ENCODE measurements at places on chromosomes 1 and 21.
A peak's percentile ranks its signal among the peaks of the same experiment; 100 is the strongest.

GRCh38 chr1:19139711-19140110, 70.4 kb downstream of the UBR4 start:
- no peak for DNase-seq

GRCh38 chr21:15592271-15592860, 137.4 kb upstream of the USP25 start:
- peak; percentile 26 for DNase-seq

DNA sequence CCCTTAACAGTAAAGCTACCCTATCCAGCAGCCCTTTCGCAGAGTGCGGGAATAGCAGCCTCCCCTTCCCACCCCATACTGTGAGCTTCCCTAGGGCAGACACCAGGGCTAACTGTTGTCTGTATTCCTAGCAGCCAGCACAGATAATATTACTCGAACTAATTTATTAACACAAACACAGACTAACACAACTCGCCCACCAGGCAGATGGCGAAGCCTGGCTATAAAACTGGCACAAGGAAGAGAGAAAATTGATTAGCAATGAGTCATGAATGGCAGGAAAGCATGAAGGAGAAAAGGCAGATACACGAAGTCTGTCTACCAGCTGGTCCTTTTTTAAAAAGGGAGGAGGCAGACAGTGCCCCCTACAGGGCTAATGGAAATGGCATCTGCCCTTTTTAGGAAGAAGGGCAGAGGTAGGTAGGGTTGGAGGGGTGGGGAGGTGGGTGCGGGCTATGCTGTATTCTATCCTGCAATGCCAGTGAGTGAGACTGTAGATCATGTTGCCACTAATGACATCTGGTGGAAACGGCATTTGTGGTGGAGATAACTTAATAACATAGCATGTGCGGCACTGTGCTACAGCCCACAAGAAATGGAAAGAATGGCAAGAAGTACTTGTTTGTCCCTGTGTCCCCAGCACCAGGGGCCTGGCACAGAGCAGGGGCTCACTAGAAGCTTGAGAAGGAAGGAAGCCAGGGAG, 30.6 kb upstream of the CTPS1 start:
- DNase-seq: no peak

DNA sequence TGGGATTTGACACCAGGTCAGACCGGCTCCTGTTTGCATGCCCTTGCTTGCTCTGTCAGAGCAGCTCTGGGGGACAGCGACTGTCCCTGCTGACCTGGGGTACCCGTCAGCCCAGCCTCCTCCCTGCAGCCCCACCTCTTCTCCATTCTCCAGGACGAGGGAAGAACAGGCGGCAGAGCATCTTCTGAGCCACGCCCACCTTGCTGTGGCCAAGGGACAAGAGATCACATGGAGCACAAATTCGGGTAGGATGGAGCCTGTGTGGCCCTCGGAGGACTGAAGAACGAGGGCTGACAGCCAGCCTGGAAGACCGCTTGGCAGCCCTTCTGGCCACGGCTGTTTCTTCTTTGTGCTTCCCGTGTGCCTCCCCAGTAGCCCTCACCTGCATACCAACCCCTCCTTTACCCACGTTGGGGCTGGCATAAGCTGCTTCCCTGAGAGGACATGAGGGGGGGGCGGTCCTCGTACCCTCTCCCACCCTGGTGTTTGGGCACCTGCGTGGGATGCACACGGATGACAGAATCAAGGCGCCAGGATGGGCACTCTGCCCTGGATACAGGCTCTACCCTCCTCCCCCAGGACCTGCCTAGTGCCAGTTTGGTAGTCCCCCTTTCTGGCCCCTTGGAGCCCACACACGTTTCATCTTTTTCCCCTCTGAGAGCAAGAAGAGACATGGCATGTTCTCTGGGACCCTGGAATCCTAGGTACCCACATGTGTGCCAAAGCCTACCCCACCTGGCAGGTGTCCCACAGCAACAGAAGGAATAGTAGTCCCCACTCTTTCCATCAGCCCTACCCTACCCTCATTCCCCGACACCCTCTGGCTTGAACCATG, 26.9 kb downstream of the CDK18 start:
- no peak for DNase-seq

DNA sequence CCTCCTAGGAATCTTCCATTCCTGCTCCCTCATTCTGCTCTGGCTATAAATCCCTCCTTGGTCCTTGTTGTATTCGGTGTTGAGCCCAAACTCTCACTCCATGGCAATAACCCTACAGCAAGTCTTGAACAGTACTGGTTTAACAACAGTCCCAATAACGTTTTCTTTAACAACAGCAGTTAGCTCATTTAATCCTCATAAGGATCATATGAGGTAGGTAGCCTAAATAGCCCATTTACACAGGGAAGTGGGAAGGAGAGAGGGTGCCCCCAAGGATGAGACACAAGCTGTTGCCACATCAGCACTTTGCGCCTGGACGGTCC, 444 bp upstream of the AGTRAP start:
- no peak for DNase-seq

DNA sequence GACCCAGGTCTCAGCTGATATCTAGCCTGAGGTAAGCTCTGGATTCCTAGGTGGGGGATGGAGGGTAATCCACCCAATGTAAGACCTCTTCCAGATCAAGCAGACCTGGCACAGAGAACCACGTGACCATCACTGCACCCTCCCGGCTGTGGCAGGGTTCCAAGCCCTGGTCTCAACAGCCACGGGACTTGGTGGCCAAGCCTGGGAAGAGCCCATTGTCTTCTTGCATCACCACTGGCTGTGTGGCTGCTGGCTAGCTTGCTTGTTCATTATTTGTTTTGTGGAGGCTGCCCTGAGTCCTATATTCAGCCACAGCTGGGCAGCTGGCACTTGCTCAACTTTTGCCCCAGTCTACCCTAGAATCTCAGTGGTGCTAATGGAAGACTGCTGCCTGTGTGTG, 24.1 kb upstream of the NFASC start:
- peak; percentile 12 for DNase-seq

GRCh38 chr1:66729119-66729518, 23.1 kb upstream of the DYNLT5 start:
- no peak for DNase-seq

GRCh38 chr1:37878071-37878470, 18.7 kb upstream of the MTF1 start:
- DNase-seq: no peak

- DNase-seq: peak; percentile 30
Observed at GRCh38 chr1:17922833-17923232, 167.7 kb downstream of the ACTL8 start.

DNA sequence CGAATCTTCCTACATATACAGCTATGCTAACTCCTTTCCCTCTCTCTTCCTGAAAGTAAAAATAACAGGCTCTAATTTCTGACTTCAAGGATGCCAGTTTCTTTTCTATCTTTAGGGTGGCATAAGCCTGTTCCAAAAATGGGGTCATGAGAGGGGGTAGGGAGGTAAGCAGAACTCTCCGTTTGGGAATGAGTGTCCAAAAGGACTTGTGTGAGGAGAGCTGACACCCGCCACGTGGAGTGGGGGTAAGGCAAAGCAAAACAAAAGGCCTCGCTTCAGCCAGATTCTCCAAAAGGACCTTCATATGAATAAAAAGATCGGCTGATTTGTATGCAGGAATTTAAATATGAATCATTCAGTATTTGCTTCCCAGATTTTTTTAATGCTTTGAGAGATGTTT, 28.6 kb downstream of the PLPPR4 start:
- DNase-seq: no peak

DNA sequence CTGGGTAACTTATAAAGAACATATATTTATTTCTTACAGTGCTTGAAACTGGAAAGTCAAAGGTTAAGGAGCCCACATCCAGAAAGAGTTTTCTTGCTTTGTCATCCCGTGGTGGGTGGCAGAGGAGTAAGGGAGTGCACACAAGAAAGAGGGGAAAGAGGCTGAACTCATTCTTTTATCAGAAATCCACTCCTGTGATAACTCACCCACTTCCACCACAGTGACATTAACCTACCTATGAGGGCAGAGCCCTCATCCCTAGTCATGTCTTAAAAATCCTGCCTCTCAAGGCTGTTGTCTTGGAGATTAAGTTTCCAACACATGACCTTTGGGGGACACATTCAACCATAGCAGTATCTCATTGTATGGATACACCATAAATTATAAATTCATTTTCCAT, 32.5 kb upstream of the RGS4 start:
- no peak for DNase-seq

GRCh38 chr1:211634931-211635330, 40.5 kb downstream of the NEK2 start:
- DNase-seq: no peak

DNA sequence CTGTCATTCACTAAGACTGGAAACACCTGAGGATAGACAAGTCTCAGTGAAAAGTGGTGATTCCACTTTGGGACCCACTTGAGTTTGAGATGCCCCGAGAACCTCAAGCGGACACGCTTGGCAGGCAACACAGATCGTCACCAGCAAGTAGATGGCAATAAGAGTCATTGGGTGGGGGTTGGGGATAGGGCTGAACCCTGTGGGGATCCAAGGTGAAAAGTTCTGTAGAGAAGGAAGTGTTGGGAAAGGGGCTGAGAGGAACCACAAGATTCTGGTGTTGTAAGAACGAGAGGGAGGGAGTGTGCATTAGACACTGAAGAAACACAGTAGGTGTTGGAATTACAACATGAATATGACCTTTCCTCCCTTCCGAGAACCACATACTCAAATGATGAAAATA, 45.4 kb upstream of the TDRD10 start:
- DNase-seq: no peak

GRCh38 chr1:232533328-232533727, 96.6 kb downstream of the SIPA1L2 start:
- DNase-seq: no peak

DNA sequence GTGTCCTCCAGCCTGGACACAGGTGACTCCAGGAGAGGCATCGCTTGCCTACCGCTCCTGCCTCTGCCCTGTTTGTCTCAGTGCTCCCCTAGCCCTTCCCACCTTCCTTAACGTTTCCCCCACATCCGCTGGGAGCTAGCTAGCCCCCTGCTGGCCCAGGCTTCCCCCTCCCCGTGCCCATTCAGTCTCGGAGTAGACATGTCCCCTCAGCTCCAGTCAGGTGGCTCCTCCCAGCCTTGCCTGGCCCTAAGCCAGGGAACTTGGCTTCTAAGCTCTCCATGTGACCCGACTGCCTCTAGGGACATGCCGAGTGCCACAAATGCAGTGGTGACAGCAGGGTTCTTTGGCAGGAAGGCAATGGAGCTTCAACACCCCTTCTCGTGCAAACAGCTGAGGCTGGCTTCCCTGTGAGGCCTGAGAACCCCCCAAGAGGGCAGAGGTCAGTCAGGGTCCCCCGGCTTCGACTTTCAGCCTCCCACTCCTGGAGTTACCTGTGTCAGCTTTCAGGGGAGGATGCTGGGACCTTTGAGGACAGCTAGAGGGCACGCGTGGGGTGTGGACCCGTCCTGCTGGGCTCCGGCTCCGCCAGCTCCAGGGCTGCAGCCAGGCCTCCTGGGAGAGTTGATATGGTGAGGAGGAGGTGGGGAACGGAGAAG, 16.2 kb downstream of the DRAXIN start:
- DNase-seq: peak; percentile 93

GRCh38 chr1:234616644-234617043, 6.7 kb upstream of the IRF2BP2 start:
- no peak for DNase-seq

DNA sequence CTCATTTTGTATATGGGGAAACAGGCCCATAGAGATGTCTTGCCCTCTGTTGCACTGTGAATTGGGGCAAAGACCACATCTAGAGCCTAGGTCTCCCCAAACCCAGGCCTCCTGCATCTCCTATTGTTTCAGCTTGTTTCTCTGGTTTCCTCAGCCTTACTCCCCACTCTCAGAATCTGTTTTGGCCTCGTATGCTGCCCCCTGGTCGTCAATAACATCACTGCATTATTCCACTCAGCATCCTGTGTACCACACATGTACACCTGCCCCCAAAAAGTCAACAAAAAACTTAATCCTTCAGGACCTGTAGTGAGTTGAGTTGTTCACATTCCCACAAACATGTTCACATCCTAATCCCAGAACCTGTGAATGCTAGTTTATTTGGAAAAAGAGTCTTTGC, 184.8 kb downstream of the BRINP2 start:
- no peak for DNase-seq

- no peak for DNase-seq
Observed at GRCh38 chr1:28162151-28162550, 14.3 kb downstream of the PTAFR start.

GRCh38 chr1:228706305-228706704, 29.0 kb upstream of the RHOU start:
- no peak for DNase-seq

- DNase-seq: no peak
Observed at GRCh38 chr21:21436012-21436534, 437.9 kb downstream of the NCAM2 start.

- DNase-seq: no peak
Observed at GRCh38 chr1:86365896-86366295, 30.2 kb downstream of the ODF2L start.

DNA sequence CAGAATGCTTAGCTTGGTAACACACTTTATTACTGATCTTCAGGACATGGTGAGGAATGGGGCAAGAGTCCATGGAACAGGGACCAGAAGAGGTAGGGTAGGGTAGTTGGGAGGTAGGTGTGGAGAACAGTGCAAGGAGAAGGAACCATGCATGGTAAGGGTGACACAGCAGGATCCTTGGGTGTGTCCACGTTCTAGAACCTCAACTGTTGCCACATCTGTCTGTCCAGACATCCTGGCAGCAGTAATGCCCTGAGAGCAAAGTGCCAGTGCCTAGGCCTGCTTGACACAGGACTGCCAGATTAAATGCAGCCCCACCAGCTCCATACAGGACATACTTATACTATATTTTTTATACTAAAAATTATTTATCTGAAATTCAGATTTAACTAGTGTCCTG, 13.9 kb downstream of the DMAP1 start:
- no peak for DNase-seq

DNA sequence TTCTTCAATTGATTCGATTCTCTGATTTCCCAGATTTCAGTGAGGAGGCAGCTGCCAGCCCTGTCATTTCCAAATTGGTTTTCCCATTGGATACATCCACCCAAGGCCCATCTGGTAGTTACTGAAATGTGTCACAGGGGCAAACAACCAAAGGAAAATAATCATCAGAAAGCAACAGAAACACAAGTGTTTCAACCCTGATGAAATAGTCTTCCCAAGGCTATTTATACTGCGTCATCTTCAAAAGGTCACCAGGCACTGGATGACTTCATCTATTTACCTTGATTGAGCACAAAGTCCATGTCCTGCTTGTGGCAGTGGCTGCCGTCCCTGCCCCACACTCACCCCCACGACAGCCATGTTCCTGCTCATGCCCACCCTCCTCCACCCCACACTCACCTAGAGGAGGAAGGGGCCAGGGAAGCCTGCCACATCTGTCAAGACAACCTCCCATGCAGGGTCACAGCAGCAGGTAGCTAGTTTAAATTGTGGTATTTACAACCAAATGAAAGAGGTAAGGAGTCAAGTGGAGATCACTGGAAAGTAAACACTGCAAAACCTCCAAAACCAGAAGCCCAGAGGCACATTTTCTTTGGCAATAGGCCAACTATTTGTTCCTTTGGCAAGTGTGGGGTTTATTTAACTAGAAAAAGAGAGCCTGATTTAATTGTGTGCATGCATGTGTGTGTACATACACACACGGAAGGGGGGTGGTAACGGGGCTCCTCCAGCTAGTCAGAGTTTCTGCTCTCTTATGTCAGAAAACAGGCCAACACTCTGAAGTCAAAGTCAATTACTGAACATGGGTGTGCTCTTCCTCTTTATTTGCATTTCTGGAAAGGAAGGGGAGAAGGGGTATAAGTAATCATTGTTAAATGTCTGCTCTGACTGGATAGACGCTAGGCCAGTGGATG, 49.5 kb upstream of the RAB4A start:
- DNase-seq: peak; percentile 62

- no peak for DNase-seq
Observed at GRCh38 chr1:109258481-109259466, 9.4 kb downstream of the CELSR2 start.
